ENCODE measurements at places on chromosomes 13 and 19.

- no peak for DNase-seq
Observed at GRCh38 chr13:41052441-41052840, 8.9 kb upstream of the WBP4 start.

GRCh38 chr19:7596211-7596937 lies 711 bp downstream of the CAMSAP3 start:
- peak; percentile 20 for DNase-seq

DNA sequence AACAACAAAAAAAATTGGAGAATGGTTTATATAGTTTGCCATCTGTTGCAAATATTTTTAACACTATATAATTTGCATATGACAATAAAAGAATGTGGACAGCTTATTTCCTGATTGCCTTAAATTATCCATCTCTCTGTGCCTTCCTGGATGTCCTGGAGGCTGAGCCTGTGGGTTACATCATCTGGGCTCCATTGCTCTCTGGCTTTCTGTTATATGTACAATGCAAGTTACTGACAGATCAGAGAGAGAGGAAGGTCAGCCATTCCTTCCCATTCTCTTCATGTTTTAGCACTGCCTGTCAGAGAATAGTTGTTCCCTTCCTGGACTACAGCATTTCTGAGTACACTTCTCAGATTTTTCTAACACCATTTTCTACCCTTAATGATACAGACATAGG lies 758.3 kb upstream of the PCDH20 start:
- no peak for DNase-seq

DNA sequence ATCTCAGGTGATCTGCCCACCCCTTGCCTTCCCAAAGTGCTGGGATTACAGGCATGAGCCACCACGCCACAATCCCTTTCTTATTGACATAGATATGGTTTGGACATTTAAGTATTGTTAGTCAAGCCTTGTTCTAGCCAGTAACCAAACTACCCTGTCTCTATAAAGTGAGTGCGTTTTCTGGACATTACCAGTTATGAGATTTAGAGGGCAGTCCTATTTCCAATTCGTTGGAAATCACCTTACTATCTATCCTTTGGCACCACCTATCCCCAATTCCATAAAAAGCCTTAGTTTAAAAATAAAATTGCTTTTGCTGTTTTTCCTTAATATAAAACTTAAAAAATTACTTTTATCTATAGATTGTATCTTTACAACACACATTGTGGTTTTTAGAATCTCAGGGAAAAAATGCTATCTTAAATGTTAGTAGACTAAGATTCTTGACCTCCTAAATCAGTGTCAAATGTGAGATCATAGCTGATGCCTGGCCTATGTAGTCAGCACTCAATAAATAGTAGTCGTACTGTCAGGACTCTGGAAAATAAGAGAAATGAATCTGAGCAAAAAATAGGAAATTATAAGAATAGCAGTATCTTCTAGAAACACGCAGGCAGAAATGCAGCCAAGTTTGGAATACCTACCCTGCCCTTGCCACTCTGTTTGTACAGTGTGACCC lies 57.0 kb downstream of the NUFIP1 start:
- no peak for DNase-seq

- no peak for DNase-seq
Observed at GRCh38 chr19:9032136-9032631, 22.0 kb upstream of the MUC16 start.

- no peak for DNase-seq
Observed at GRCh38 chr19:16203256-16204004, 5.7 kb downstream of the AP1M1 start.

- DNase-seq = no peak
Observed at GRCh38 chr13:64078480-64078936, 2662.9 kb upstream of the PCDH20 start.

DNA sequence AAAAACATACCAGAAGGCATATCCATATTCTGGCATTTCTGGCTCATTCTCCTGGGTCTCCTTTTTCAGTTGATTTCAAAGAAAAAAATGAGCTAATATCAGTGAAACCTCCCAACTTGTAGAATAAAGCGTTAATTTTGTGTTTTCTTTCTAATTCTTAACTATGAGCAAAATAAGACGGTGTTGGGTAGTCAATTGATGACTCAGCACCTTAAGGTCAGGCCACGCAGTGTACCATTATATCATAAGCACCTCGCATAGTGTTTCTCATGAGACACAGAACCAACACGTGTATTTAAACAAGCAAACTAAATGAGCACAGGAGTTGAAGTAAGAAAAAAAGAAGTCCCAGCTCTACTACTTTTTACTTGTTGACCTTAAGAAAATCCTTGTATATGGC lies 174.9 kb downstream of the OXGR1 start:
- no peak for DNase-seq

- no peak for DNase-seq
Observed at GRCh38 chr13:41467425-41467945, 10.1 kb downstream of the RGCC start.

DNA sequence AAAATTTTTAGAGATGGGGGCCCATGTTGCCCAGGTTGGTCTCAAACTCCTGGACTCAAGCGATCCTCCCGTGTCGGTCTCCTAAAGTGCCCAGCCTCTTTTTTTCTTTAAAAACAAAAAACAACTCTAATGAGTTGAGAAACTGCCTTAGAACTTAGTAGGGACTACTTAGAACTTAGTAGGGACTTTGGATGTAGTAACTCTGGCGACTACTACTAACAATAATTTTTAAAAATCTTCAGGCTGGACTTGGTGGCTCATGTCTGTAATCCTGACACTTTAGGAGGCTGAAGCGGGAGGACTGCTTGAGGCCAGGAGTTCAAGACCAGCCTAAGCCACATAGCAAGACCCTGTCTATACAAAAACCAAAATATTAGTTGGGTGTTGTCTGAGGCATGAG lies 515 bp upstream of the C19orf67 start:
- no peak for DNase-seq

- peak; percentile 62 for DNase-seq
Observed at GRCh38 chr19:5826531-5827341, 12.8 kb downstream of the FUT6 start.

- DNase-seq = no peak
Observed at GRCh38 chr19:35354898-35355297, 3.4 kb upstream of the FFAR3 start.

DNA sequence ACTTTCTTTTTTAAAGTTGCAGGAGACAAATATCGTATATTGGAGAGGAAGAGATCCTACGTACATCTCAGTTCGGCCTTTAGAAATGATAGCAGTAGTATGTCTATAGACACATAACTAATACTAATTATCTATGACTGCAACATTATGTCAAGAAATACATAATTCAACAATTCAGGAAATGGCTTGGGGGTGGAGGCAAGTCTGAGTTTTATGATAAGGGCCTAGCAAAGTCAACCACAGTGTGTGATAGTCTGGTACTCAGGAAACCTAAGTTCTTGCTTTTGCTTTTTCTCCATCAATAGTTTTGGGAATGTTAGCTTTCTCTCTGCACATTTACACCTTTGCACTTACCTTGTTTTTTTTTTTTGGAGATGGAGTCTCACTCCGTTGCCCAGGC lies 27.5 kb upstream of the OBI1 start:
- no peak for DNase-seq

GRCh38 chr13:40983725-40984667 lies 35.1 kb downstream of the ELF1 start:
- no peak for DNase-seq

- no peak for DNase-seq
Observed at GRCh38 chr13:23778002-23778652, 111.1 kb downstream of the MIPEP start.

GRCh38 chr13:96141032-96141431 lies 51.1 kb downstream of the HS6ST3 start:
- peak; percentile 28 for DNase-seq

GRCh38 chr19:13231663-13232062 lies 81.5 kb downstream of the IER2 start:
- no peak for DNase-seq

- DNase-seq = no peak
Observed at GRCh38 chr13:64075543-64076271, 2660.1 kb upstream of the PCDH20 start.

DNA sequence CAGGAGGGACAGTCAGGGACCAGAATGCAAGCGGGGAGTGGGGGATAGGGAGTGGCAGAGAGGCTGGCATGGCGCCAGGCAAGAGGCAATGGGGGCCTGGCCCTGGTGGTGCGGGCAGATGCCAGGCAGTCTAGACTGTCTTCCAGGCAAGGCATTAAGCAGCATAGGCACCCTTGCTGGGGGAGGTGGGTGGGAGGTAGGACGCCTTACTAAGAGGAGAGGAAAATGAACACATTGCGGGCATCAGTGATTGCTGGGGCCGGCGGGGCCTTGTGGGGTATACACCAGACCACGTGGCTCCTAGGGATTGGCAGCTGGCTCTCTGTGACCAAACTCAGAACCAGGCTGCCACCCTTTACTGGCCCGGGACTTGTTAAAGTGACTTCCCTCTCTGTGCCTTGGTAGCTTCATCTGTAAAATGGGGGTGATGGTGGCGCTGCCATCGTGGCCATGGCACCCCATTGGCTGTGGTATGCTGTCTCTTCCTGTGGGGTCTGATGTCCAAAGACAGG lies 46.0 kb downstream of the DNM2 start:
- DNase-seq = no peak

- DNase-seq = peak; percentile 62
Observed at GRCh38 chr13:99982036-99982730, 599 bp downstream of the ZIC2 start.

GRCh38 chr13:85685436-85685835 lies 113.8 kb downstream of the SLITRK6 start:
- DNase-seq = no peak

DNA sequence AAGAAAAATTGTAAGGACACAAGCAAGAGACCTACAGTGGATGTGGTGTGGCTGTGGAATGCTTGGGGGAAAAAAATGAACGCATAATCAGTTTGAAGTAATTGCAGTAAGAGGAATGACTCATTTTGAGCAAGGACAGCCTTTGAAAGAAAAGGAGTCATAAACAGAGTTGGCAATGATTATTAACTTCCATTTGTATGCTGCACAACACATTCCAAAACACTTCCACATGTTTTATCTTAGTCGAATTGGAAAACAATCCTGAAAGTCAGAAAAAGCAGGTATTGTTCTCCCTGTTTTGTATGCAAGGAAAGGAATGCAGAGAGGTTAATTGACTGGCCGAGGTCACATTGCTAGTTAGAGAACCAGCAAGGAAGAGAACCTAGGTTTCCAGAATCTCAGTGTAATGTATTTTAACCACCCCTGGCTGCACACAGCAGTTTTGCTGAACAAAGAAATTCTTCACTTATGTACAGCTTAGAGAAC lies 630.0 kb upstream of the MIR17HG start:
- peak; percentile 74 for DNase-seq

DNA sequence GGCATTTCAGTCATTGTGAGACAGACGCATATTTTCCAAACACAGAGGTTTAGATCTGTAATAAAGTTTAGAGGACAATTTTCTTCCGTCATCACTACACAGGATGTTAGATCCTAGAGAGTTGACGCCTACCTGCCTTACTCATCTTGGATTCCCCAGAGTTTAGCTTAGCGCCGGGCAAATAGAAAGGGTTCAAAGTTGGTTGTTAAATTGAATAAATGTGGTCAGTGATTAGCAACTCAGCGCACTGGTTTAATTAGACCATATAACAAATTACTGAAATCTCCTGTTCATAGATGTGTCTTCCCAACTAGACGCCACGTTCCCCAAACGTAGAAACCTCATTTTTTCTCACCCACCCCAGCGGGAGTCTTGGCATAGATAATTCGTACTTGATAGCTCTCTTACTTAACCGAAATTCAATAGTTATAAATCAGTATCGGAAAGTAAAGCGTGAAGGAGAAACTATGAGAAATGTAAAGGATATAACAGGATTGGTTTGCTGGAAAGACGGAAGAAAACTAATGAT lies 726 bp upstream of the UFM1 start:
- no peak for DNase-seq

DNA sequence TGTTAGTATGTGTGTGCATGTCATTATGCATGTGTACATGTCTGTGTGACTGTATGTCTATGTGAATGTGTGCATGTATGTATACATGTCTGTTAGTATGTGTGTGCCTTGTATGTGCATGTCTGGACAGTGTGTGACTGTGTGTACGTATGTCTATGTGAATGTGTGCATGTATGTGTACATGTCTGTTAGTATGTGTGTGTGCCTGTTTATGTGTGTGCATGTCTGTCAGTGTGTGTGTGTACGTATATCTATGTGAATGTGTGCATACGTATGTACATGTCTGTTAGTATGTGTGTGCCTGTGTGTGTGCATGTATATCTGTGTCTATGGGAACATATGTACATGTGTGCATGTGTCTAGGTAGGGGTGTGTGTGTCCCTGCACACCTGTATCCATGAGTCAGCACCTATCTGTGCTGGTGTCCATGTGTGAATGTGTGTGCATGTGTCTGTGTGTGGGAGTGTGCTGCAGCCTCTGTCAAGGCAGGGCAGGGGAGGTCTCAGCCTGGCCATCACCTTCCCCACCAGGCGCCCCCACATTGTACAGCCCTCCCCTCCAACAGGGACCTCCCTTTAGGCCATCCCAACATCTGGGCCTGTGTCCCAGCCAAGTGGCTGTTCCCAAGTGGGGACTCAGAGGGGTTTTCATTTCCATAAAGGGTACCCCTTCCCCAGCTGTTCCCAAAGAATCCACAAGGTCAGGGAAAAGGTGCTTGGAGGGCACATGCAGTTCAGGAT lies 4.4 kb downstream of the GAS6 start:
- no peak for DNase-seq

DNA sequence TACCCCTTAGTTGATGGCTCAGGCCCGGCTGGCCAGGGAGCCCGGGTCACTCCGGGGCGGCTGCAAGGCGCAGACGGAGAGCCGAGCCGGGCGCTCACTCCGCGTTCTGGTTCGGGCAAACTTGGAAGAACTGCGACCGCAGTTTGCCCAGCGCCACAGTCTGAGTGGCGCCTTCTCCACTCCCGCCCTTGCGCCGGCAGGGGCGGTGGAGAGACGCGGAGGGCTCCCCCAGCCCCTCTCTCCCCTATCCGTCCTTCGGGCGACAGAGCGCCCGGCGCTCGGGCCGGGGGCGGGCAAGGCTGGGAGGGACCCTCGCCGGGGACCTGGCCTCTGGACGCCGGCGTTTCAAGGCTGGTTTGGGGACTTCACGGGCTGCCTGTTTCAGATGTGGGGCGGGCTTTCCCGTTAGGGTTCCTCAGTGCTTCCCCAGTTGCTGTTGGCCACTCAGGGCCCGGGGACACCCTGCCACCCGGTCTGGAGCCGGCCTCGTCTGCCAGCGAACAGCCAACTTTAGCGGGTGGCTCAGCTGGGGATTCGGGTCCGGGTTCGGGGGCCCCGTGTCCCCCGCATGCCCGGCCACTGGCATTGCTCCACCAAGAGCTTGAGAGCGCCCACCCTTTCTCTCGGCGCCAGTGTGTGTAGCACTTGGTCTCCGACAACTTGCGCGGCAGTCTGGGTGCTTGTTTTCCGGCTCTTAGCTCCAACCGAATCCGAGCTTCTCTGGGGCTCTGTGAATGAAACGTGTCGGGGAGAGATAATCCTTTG lies 1.5 kb downstream of the GPC6 start:
- DNase-seq = peak; percentile 97

DNA sequence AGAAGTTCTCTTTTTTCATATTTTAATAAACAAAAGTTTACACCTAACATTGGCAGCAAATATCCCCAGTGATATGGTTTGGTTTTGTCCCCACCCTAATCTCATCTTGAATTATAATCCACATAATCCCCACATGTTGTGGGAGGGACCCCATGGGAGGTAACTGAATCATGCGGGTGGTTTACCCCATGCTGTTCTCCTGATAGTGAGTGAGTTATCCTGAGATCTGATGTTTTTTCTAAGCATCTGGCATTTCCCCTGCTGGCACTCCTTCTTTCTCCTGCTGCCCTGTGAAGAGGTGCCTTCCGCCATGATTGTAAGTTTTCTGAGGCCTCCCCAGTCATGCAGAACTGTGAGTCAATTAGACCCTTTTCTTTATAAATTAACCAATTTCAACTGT lies 214.7 kb downstream of the SLITRK1 start:
- no peak for DNase-seq

GRCh38 chr19:29761575-29762232 lies 46.6 kb upstream of the C19orf12 start:
- no peak for DNase-seq
